Esophagus mucosa (tissue), 1 donor: ENCODE measurements at places on chromosomes 16 and 17. TPM values are rescaled to one million over a fixed set of nuclear protein-coding genes. Genes with fewer than 3 reads are reported as not detected.

DNA sequence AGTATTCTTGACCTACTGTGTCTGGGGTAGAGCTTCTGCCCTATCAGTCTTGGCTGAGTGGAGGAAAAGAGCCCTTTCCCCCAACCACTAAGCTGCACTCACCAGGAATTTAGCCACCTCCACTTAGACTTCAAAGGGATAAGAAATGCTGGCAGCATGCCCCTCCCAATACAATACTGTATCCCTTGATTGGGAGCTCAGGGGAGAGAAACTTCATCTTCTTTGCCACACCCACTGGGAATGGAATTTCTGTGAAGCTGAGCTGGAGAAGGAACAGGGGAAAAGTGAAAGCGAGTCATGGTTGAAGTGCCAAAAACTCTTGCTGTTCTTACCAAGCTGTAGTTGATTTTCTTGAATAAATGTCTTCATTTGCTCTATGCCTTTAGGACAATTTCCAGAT, 68.8 kb downstream of the CEP112 start:
- ATAC-seq = no peak

Gene BCO1
- 0.32 TPM for total RNA-seq

DNA sequence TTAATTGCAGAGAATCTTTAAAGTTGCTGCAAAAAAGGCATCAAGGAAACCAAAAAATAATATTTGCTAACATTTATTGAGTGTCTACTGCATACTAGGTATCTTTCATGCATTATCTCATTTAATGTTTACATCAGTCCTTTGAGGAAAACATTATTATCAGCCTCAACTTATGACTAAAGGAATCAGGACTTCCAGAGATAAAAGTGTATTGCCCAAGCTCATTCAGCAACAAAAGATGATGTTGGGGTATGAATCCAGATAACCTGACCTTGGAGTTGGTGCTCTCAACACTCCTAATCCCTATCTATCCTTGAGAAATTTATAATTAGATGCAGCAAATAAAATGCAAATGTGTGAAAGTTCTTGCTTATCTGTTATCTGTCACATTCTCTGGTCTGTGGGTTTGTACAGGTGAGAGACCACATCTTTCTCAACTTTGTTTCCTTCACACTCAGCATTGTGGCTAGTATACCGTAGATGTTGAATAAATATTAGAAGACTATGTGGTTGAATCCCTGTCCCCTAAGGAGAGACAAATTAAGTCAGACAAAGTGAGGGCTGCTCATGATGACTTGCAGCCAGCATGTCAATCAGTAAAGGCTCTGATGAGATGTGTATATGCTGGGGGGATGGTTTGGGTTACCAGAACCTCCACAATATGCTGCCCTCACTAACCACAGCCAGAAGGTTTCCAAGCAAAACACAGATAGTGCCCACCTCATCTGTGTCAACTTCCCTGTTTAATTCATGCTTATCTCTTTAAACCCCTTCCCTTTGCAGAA, 82.6 kb downstream of the NOG start:
- no peak for ATAC-seq

Gene TCAP
- 0.40 TPM for total RNA-seq

DNA sequence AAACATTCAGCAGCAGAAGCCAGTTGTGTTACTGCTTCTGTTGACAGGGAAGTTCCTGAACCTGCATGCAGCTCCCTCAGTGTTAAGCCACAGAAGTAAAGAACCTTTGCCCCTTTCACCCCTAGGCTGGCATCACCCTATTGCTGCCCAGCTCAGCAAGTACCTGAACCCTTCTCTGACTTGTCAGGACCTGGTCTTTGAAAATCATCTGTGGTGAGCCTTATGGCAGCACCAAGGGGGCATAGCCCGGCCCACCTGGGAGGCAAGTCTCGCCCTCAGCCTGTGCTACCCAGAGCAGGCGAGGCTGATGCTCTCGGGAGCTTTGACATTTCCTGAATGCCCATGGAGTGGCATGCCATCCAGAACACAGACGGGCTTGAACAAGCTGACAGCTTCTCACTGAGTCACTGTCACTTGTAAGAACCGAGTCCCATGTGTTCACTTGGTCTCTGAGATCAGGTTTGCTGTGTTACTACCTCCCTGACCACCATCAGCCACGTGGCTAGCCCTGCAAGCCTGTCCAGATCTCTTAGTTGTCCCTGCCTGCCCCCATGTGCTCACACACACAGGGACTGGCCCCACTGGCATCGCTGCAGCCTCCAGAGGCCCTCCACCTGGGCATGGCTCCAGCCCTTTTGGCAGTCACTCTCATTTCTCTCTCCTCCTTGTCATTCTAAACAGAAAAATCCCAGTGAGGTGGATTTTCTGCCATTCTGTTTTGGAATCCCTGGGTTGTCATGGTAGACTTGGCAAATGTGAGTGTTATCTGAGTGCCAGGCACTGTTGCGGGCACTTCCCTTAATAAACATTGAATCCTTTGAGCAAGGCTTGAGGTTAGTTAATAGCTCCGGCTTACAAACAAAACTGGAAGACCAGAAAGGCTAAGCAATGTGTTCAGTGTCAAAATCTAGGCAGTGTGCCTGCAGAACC, 2.9 kb upstream of the CARMIL2 start:
- ATAC-seq = peak; percentile 71

GRCh38 chr16:89499767-89500166, 8.4 kb upstream of the SPG7 start:
- no peak for ATAC-seq

- ATAC-seq = no peak
Observed at GRCh38 chr17:76635039-76635438, 8.5 kb downstream of the ST6GALNAC1 start.

Gene CD300A
- total RNA-seq = 0.64 TPM

Gene MYO15A
- total RNA-seq = 0.44 TPM

Gene KRTAP9-4
- not detected for total RNA-seq

GRCh38 chr17:43767713-43768059, 9.1 kb upstream of the SOST start:
- no peak for ATAC-seq

GRCh38 chr16:83913245-83913633, 14.3 kb downstream of the MLYCD start:
- ATAC-seq = peak; percentile 57

Gene ACSM5
- total RNA-seq = 0.12 TPM

GRCh38 chr16:65876056-65876408, 490.5 kb upstream of the CDH5 start:
- no peak for ATAC-seq

- no peak for ATAC-seq
Observed at GRCh38 chr16:14496047-14496770, 133.9 kb downstream of the PARN start.

Gene ITGAD
- total RNA-seq = not detected

Gene ABCC11
- total RNA-seq = 0.40 TPM

GRCh38 chr17:80858301-80859001, 133.2 kb upstream of the CHMP6 start:
- no peak for ATAC-seq

Gene CTF1
- 2.3 TPM for total RNA-seq

GRCh38 chr17:50589095-50589705, 28.7 kb downstream of the CACNA1G start:
- ATAC-seq = no peak

GRCh38 chr17:79852748-79853147, 13.5 kb upstream of the CBX4 start:
- no peak for ATAC-seq

Gene COL1A1
- 42.7 TPM for total RNA-seq

DNA sequence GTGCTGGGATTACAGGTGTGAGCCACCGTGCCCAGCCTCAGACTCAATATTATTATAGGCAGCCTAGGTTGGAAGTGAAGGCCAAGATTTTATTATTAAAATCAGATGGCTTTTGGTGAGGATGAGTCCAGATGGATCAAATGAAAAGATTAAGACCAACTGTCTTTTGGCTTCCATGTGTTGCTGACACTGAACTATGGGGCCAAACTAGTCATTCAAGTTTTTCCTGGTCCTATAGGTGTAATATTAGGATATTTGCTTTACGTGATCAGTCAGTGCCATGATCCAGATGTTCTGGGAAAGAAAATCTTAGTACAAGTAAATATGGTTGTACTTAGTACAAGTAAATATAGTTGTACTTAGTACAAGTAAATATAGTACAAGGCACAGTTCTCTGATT, 140.6 kb downstream of the MAP2K6 start:
- ATAC-seq = peak; percentile 22

DNA sequence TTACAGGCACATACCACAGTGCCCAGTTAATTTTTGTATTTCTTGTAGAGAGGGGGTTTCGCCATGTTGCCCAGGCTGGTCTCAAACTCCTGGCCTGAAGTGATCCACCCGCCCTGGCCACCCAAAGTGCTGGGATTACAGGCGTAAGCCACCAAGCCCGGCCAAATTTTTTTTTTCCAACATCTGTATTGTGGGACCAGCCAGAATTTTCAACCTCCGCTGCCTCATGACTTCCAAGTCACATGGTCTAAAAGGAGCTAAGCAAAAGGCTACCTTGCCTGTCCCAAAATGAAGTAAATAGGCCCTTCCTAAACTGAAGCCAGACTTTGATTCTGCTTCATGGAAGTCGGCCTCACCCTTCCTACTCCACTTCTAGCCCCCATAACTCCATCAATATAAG, 4.2 kb upstream of the SPAG7 start:
- no peak for ATAC-seq

DNA sequence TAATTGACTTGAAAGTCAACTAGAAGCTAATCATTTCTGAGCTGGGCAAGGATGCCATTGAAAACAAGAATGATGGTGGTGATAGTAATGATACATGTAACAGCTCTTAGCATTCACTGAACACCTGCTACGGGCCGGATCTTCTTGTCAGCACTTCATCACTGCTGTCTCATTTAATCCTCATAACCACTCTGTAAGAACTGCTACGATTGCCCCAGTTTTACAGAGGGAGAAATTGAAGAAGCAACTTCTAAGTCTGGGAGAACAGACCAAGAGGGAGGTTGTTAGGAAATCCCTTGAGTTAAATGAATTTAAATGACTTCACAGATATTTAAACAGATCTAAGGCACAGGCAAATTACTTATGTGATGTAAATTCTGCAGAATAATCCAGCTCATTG, 7.0 kb upstream of the GAN start:
- no peak for ATAC-seq
